ENCODE measurements at places on chromosomes 5 and 9. TPM values are rescaled to one million over a fixed set of nuclear protein-coding genes. Genes with fewer than 3 reads are reported as not detected.

ADAMTS12 gene
- 59.0 TPM for polyA plus RNA-seq

SLCO6A1 gene
- polyA plus RNA-seq, result not detected

AKNA gene
- polyA plus RNA-seq, result 39.9 TPM

LECT2 gene
- 1.3 TPM for polyA plus RNA-seq

- H3K36me3 ChIP-seq, result peaks cover 37% of the 10 kb centered on the region
- H3K4me3 ChIP-seq, result no peak overlapping the region
- no peak for DNase-seq
- no peak overlapping the region for H3K27ac ChIP-seq
- H3K4me1 ChIP-seq, result peaks cover 8% of the 10 kb centered on the region
- no peaks in the 10 kb centered on the region for H3K27me3 ChIP-seq
Measured at GRCh38 chr9:35563791-35564197, 41.3 kb upstream of the TESK1 start.

GRCh38 chr5:120923026-120923425, 458.9 kb downstream of the PRR16 start:
- no peak overlapping the region for H3K4me3 ChIP-seq
- no peaks in the 10 kb centered on the region for H3K36me3 ChIP-seq
- H3K27ac ChIP-seq, result no peak overlapping the region
- H3K4me1 ChIP-seq, result no peaks in the 10 kb centered on the region
- no peak for DNase-seq
- H3K27me3 ChIP-seq, result no peaks in the 10 kb centered on the region

DNA sequence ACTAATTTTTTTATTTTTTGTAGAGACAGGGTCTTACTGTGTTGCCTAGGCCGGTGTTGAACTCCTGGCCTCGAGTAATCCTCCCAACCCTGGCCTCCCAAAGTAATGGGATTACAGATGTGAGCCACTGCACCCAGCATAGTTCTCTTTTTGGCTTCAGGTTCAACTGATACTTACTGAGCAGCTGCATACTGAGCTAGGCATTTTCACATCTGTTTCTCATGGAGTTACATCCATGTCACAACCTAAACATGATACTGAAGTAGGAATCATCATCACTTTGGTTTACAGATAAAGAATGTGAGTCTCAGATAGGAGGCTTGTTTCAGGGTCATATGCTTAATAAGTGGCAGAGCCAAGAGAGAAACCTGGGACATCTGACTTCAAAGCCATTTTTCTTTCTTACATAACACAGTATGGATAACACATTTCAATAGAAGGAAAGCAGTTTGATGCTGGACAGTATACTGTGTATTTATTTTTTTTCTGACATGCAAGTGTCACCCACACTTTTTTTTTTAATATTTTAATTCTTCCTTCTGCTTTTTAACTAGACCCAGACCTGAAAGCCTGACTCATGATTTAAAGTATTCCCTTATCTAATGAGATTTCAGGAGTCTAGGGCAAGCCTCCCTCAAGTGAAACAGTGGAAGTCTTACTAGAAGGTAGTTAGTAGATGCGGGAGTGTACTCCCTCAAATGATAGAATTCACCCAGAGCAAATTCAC, 90.8 kb downstream of the HACD4 start:
- no peaks in the 10 kb centered on the region for H3K27me3 ChIP-seq
- H3K4me1 ChIP-seq, result peaks cover 6% of the 10 kb centered on the region
- no peaks in the 10 kb centered on the region for H3K36me3 ChIP-seq
- no peak overlapping the region for H3K4me3 ChIP-seq
- DNase-seq, result no peak

DNA sequence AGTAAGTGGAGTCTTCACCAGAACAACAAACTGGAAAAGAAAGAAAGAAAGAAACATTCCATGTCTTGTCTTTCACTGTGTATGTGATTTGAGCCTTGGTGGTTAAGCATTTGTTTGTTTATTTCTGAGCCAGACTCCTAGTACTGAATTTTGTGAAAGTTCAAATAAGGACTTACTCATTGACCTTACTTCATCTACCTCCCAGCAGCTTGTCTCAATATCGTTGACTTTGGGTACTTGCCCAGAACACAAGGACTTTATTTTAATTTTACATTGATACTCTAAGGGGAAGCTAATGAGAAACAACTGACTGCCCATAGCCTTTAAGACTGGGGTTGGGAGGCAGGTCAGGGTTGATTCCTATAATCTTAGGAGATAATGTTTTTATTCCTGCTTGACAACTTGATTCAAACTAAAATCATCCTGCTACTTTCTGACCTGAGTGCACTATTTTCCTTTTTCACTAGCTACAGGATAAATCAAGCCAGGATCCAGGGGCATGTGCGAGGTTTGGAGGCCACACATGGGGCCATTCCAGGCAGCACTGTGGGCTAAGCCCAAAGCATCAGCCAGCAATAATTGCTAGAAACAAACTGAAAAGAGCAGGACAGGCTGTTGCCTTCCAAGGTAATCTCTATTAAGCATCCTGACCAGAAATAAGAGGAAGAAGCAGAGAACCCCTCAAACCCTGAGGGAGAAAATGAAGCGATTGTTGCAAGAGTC, 138.9 kb upstream of the RUSC2 start:
- no peak overlapping the region for H3K27ac ChIP-seq
- H3K27me3 ChIP-seq, result no peaks in the 10 kb centered on the region
- H3K4me3 ChIP-seq, result no peak overlapping the region
- no peak for DNase-seq
- H3K36me3 ChIP-seq, result no peaks in the 10 kb centered on the region

DNA sequence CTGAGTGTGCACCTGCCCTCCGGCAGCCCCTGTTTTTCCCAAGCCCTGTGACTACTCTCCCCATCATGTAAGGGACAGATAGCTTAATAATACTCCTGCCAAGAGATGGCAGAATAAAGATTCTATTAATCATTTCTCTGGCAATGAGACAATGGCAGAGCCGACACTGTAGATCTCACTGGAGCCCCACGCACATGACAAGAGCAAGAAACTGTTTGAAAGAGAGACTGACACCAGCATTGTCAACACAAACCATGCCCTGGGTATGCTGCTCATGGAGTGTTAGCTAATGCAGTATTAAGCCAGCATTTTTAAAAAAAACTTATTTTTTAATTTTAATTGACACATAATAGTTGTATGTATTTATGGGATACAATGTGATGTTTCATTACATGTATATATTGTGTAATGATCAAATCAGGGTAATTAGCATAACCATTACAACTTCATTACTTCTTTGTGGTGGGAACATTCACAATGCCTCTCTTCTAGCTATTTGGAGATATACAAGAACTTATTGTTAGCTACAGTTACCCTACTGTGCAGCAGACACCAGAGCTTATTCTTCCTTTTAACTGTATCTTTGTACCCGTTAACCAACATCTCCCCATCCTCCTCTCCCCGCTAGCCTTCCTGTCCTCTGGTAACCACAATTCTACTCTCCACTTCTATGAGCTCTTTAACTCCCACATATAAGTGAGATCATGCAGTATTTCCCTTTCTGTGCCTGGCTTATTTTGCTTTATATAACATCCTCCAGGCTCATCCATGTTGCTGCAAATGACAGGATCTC, 31.5 kb upstream of the SEMA4D start:
- no peak for DNase-seq
- no peak overlapping the region for H3K27ac ChIP-seq
- no peaks in the 10 kb centered on the region for H3K36me3 ChIP-seq
- H3K27me3 ChIP-seq, result no peaks in the 10 kb centered on the region
- no peak overlapping the region for H3K4me3 ChIP-seq

DNA sequence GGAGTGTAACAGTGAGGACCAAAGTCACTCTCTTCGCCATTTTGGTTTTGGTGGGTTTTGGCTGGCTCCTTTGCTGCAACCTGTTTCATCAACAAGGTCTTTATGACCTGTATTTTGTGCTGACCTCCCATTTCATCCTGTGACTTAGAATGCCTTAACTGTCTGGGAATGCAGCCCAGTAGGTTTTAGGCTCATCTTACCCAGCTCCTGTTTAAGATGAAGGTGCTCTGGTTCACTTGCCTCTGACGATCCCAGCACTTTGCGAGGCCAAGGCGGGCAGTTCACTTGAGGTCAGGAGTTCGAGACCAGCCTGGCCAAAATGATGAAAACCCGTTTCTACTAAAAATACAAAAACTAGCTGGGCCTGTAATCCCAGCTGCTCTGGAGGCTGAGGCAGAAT, 1.8 kb upstream of the CKS2 start:
- no peaks in the 10 kb centered on the region for H3K36me3 ChIP-seq
- H3K4me3 ChIP-seq, result no peak overlapping the region
- no peak overlapping the region for H3K27ac ChIP-seq

DNA sequence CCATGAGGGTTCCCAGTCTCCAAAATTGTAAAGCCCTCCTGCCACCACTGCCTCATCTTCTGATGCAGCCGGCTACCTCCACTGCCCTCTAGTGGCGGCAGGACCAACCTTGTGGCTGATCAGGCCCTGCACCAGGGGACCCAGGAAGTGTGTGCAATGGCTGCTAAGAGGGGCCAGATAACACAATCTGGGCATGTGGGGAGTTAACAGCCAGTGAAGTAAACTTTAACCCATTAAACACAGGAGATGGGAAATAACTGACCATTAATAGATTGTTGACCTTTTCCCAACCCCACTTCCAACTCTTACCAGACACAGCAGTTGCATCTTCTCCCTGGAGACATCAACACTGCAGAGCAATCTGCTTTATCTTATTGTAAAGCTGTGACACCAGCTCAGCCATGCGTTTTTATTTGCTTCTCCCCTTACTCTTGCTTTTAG, 63.3 kb downstream of the FREM1 start:
- no peak overlapping the region for H3K4me3 ChIP-seq
- no peaks in the 10 kb centered on the region for H3K27me3 ChIP-seq
- no peak overlapping the region for H3K27ac ChIP-seq

Measured in left lung (tissue), 14 donors.